ENCODE measurements at places on chromosomes 1 and 21. TPM values are rescaled to one million over a fixed set of nuclear protein-coding genes. Genes with fewer than 3 reads are reported as not detected.

SHISAL2A gene
- 0.45 TPM for total RNA-seq

INAVA gene
- total RNA-seq, result 195 TPM

PDZK1IP1 gene
- total RNA-seq, result 32.4 TPM

S100B gene
- total RNA-seq, result 7.4 TPM

PGLYRP4 gene
- not detected for total RNA-seq

- no peak for DNase-seq
Observed at GRCh38 chr1:154943649-154944400, 7.3 kb upstream of the PMVK start.

- peak; percentile 59 for DNase-seq
Observed at GRCh38 chr1:24203404-24203803, 16.3 kb upstream of the IFNLR1 start.

GRCh38 chr1:29706936-29707335 lies 470.6 kb downstream of the PTPRU start:
- DNase-seq, result no peak

- DNase-seq, result no peak
Observed at GRCh38 chr1:191752342-191752741, 405.9 kb upstream of the RGS18 start.

GRCh38 chr1:40312238-40313205 lies 4.6 kb downstream of the COL9A2 start:
- peak; percentile 76 for DNase-seq

DNA sequence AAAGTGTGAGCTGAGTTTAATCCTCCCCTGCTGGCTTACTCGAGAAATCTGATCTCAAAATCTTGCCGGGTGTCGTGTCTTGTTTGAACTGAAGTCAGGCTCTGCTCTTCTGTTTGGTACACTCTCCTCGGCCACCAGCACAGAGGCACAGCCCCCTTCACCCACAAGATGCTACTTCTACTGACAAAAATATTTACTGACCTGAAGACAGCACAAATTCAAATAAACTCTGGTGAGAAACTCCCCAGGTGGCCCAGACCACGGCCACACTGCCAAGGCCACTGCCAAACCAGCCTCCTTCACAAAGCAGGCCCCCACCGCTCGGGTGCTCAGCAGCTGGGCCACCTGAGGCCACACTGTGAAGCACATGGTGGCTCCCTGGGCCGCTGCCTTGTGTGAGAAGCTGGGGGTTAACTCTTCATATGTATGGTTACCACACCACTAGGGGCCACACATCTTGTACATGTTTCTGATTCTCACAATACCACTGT lies 80.6 kb downstream of the TGFBR3 start:
- DNase-seq, result no peak

DNA sequence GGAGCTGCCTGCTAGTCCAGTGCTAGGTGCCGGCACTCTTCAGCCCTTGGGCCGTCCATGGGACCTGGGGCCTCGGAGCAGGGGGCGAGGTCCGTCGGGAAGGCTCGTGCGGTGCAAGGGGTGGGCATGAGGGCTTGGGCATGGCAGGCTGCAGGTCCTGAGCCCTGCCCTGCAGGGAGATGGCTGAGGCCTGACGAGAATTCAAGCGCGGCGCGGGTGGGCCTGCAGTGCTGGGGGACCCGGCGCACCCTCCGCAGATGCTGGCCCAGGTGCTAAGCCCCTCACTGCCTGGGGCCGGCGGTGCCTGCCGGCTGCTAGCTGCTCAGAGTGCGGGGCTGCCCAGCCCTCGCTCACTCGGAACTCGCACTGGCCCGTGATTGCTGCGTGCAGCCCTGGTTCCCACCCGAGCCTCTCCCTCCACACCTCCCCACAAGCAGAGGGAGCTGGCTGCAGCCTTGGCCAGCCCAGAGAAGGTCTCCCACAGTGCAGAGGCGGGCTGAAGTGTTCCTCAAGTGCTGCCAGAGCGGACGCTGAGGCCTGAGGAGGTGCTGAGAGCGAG lies 467.0 kb downstream of the AGBL4 start:
- DNase-seq, result no peak

DNA sequence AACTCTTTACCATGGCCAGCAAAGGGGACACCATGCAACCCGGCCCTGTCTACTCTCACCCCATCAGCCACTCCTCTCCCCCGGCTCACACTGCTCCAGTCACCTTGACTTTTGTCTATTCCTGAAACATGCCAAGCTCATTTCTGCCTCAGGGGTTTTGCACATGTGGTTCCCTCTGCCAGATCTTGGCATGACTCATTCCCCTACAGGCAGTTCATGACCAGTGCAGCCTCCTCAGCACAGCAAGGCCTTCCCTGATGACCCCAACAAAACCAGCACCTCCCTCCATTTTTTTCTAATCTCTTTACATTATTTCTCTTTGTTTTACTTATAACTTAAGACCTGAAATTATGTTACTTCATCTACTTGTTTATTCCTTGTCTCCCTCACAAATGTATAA lies 58.6 kb upstream of the GJB5 start:
- no peak for DNase-seq

DNA sequence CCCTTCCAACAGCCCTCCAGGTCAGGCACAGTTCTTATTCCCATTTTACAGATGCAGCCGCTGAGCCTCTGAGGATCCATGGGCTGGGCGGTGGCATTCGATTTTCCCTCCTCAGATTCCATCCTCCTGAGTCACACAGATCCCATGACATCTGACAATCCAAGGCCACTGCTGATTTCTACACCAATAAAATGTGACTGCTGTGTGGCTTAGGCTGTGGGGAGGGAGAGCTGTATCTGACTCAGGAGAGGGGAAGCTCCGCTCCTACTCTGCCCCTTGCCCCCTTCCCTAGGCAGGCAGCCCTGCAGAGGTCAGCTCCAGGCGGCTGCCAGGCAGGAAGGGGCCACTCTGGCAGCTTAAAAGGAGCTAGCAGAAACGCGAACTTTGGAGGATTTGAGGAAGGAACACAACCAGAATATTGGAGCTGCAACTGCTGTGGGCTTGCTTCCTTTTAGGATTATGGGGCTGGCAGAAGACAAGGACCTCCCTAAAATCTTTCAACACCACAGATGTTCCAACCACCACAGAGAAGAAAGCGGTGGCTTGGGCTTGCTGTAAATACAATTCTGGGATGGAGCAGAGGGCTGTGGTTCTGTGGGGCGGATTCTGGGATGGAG lies 50.0 kb downstream of the MRPL37 start:
- DNase-seq, result no peak

DNA sequence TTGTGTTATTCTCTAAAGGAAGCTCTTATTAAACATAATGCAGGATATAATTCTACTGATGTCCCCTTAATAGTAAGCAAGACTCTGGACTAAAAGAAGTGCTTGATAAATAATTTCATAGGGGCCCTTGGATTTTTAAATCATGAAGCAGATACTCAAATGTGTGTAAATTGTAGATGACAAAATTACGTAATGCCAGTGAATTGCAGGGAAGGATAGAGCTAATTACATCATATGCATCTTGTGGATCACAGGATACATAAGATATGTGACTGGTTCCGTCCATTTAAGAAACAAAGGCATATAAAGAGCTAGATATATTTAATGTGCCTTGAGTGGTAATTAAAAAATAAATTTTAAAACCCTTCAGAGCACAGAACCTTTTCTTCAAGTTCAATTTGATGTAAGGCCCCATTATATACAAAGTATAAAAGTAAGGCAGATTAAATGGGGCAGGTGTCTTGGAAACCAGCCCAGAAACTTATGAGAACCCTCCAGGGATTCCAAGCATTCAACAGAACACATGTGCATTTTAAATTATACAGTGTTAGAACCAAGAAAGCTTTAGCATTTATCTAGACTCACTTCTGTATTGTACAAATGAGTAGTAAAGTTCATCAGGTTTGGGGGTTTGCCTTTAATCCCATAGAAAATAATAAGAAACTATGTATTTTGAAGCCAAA lies 190.4 kb downstream of the NCAM2 start:
- DNase-seq, result no peak

DNA sequence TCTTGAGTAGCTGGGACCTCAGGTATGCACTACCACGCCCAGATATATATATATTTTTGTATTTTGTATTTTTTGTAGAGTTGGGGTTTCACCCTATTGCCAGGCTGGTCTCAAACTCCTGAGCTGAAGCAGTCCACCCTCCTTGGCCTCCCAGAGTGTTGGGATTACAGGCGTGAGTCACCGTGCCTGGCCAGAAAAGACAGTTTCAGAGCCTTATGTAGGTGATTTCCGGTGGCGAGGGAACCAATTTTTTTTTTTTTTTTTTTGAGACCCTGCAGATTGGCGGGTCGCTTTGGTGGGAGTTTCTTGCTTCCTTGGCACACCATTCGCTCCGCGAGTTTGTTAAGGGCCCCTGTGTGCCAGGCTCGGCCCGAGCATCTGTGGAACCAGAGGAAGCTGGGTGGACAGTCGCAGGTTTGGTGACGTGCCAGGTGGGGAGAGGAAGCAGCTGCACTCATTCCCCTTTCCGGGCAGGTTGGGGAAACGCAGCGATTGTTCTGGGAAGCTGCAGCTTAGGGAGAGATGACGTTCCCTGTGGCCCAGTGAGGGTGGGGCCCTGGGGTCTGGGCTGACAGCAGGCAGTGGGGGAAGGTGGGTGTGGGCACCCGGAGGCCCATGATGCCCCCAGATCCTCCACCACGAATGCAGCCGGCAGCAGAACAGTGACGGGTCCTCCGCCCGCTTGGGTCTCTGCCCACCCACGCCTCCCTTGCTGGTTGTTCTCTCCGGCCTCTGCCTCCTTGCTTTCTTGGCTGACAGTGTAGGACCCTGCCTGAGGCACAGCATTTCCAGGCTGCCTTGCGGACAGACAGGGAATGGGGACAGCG lies 25.1 kb downstream of the SPSB1 start:
- peak; percentile 34 for DNase-seq

- DNase-seq, result no peak
Observed at GRCh38 chr21:30491963-30492428, at the start of gene KRTAP19-3. Gene KRTAP19-3 (minus strand): TSS chr21:30492013. CDS start chr21:30491957, 56 bp downstream.

GRCh38 chr1:202578565-202578964 lies 131.7 kb downstream of the SYT2 start:
- DNase-seq, result no peak

GRCh38 chr1:219140303-219140877 lies 33.3 kb upstream of the LYPLAL1 start:
- no peak for DNase-seq

- DNase-seq, result peak; percentile 75
Observed at GRCh38 chr1:26993237-26994019, at the start of gene TRNP1. Gene TRNP1 (plus strand): TSS chr1:26993692. CDS start chr1:26993787, 95 bp downstream.

GRCh38 chr1:87464022-87464490 lies 135.4 kb downstream of the LMO4 start:
- DNase-seq, result no peak

DNA sequence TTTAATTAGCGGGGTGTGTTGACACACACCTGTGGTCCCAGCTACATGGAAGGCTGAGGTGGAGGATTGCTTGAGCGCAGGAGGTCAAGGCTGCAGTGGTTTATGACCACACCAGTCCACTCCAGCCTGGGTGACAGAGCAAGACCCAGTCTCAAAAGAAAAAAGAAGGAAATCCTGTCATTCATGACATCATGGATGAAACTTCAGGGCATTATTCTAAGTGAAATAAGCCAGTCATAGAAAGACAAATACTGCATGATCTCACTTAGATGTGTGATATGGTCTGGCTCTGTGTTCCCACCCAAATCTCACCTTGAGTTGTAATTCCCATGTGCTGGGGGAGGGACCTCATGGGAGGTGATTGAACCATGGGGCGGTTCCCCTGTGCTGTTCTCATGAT lies 82.6 kb downstream of the MT1HL1 start:
- no peak for DNase-seq

DNA sequence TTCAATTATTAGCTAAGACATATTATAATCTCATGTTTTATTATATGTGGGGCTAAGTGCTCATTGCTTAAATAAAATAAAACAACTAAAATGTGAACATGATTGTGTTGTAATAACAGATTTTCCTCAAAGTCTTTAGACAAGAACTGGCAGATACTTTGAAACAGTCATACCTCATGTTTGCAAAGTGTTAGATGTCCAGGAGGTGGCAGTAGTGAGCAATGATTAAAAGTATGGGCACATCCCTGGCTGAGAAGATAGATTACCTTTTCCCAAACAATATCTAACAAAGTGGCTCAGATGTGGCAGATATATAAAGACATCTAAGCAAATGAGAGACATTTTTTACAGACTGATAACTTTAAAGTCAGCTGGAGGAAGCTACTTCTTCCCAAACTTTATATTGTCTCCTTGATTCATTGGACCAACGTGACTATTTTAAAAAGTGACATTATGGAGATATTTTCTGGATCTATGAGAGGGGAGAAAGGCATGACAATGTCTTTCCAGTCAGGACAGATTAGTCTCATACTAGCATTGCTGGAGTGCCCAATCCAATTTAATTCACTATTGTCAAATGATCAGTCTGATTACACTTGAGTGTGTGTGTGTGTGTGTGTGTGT lies 269.8 kb downstream of the S1PR1 start:
- DNase-seq, result peak; percentile 7

DNA sequence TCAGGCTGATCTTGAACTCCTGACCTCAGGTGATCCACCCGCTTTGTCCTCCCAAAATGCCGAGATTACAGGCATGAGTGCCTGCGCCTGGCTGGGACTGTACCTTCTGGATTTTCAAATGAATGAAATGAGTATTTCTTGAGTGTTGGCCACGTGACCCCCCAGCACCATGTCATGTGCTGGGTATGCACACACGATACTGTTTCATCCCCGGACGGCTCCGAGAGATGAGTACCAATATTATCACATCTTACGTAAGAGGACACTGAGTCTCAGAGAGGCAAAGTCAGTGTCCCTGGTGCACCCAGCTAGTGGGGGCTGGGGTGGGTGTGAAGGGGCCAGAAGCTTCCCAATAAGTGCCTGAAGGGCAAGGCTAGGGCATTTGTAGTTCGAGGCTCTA lies 780 bp upstream of the CROCC start:
- no peak for DNase-seq

DNA sequence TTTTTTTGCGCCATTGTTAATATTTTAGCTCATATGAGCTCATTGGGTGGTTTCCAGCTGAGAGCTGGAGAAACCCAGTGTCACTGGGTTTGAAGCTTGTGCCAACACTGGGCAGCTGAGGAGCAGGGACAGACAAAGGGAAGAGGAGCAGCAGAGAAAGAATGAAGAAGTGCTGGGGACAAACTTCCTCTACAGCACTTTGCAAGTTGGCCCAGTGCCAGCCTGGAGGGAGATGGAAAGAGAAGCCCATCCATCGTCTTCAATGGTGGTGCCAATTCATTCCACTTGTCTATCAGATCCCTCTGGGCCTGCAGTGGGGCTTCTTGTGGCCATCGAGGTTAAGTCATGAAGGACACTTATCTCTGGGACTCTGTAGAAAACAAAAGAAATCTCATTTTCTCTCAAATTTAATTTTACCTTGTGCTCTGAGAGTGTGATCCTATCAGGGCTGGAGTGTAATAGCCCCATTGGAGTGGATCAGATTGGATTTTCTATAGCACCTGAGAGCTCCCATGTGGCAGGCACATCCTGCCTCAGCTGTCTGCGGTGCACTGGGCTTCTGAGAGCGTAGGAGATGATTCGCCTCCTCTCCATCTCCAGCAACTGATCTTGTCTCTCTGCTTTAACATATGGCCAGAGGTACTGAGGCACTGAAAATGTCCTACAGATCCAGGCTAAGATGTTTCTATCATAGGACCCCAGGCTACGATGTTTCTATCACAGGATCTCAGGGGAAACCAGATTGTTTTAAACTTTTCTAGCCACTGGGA lies 114.7 kb downstream of the TNR start:
- DNase-seq, result no peak

Measured in left colon (tissue), 2 donors.